ENCODE measurements at places on chromosomes 2 and 18. TPM values are rescaled to one million over a fixed set of nuclear protein-coding genes. Genes with fewer than 3 reads are reported as not detected.

Gene RIT2
- not detected for total RNA-seq

Gene CIB4
- total RNA-seq: not detected

Gene CHRNG
- not detected for total RNA-seq

Gene GREB1L
- total RNA-seq: 1.8 TPM

Gene UGT1A6
- 0.78 TPM for total RNA-seq

Gene IL1R2
- total RNA-seq: 12.9 TPM

Gene MEP1B
- not detected for total RNA-seq

Gene ARHGEF33
- total RNA-seq: 0.08 TPM
